ENCODE measurements at places on chromosomes 7 and 10. TPM values are rescaled to one million over a fixed set of nuclear protein-coding genes. Genes with fewer than 3 reads are reported as not detected.

DNA sequence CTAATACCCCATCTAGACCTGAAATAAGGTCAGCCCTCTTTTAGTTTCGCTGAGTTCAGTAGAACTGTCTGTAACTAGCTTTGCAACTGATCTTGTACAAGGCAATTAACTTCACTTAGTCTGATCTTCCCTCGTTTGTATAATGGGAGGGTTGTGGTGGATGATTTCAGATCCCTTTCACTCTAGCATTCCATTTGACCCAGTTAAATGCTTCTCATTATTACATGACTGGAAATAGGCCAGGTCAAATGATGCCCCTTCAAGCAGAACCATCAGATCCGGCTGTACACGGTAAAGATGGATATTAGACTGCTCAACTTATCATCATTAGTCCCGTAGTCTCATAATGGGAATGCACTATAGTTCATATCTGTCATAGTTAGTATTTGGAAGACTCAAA, 1009.0 kb downstream of the LRMDA start:
- H3K4me3 ChIP-seq = no peak overlapping the region
- DNase-seq = no peak
- no peaks in the 10 kb centered on the region for H3K4me1 ChIP-seq

GRCh38 chr7:29479301-29480200, 84.1 kb upstream of the PRR15 start:
- peaks cover 29% of the 10 kb centered on the region for H3K4me1 ChIP-seq
- H3K36me3 ChIP-seq = no peaks in the 10 kb centered on the region
- H3K4me3 ChIP-seq = no peak overlapping the region
- DNase-seq = no peak

GRCh38 chr10:481628-482027, 207.8 kb downstream of the DIP2C start:
- no peak overlapping the region for H3K27ac ChIP-seq
- H3K36me3 ChIP-seq = peaks cover 4% of the 10 kb centered on the region
- H3K4me1 ChIP-seq = peaks cover 43% of the 10 kb centered on the region
- H3K4me3 ChIP-seq = no peak overlapping the region
- H3K27me3 ChIP-seq = no peaks in the 10 kb centered on the region
- peak; percentile 87 for DNase-seq

DNA sequence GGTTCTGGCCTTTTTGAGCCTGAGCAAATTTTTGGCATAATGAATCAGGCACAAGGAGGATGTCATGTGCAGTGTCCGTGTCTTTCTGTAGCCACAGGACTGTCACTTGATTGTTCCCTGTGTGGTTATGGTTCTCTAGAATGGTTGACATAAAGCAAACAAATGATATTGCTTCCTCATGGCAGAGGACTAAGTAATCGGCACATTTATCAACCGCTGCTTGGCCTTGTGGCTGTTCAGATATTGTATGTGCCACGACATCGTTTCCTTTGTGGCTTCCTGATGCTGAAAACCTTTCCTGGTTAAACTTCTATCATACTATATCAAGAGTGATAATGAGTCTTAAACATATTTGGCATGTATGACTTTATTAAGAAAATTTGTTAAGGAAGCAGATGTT, 598.8 kb downstream of the SUGCT start:
- H3K27ac ChIP-seq = no peak overlapping the region
- DNase-seq = no peak
- peaks cover 12% of the 10 kb centered on the region for H3K36me3 ChIP-seq
- H3K4me3 ChIP-seq = no peak overlapping the region

The HABP2 gene
- total RNA-seq = not detected

- peaks cover 12% of the 10 kb centered on the region for H3K4me1 ChIP-seq
- H3K27me3 ChIP-seq = no peaks in the 10 kb centered on the region
- H3K4me3 ChIP-seq = no peak overlapping the region
- no peak for DNase-seq
These were observed 172.3 kb downstream of the CHRM2 start for GRCh38 chr7:137040745-137041144.

The ASZ1 gene
- not detected for total RNA-seq

DNA sequence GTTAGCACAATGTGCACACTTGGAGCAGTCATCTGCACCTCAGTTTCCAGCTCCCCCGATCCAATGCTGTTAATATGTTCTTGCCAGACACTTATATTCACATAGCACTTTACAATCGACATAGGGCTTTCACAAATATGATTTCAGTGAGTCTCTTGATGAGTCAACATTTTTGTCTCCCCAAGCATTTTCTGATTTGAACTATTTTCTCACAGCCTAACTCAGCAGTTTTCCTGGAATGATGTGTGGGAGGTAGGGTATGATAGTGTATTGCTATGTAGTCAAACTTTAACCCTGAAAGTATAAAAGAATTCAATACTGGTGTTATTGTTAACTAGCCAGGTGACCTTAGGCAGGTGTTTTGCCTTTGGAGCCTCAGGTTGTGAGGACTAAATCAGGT, 82.5 kb upstream of the LRGUK start:
- H3K27ac ChIP-seq = no peak overlapping the region
- H3K36me3 ChIP-seq = no peaks in the 10 kb centered on the region
- DNase-seq = no peak

GRCh38 chr10:70617798-70618568, 15.4 kb upstream of the PRF1 start:
- peaks cover 37% of the 10 kb centered on the region for H3K4me1 ChIP-seq
- H3K36me3 ChIP-seq = peaks cover 9% of the 10 kb centered on the region
- peak overlapping the region; percentile 94 for H3K27ac ChIP-seq
- H3K4me3 ChIP-seq = no peak overlapping the region
- no peak for DNase-seq
- H3K27me3 ChIP-seq = no peaks in the 10 kb centered on the region

The CALML3 gene
- not detected for total RNA-seq

The ETV1 gene
- total RNA-seq = 4.5 TPM

DNA sequence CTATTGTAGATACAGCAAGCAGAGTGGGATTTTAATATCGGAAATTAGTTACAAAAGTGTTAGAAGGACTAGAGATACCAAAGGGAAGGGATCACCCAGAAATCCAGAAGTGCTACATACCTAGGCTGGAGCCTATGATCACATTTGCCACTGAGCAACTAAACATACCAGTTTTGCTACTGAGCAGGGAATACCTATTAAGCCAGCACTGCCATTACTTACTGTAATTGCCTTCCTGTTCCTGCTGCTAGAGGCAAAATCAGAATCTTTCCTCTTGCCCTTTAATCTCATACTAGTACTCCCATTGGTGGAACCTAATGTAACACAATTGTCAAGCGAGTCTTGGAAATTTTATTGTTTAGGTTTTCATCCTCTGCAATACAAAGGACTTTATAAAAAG, 121.7 kb downstream of the ATRNL1 start:
- no peaks in the 10 kb centered on the region for H3K36me3 ChIP-seq
- H3K27ac ChIP-seq = no peak overlapping the region
- DNase-seq = no peak
- no peaks in the 10 kb centered on the region for H3K4me1 ChIP-seq
- no peak overlapping the region for H3K4me3 ChIP-seq
- H3K27me3 ChIP-seq = no peaks in the 10 kb centered on the region

GRCh38 chr7:71886046-71886445, 526.1 kb downstream of the CALN1 start:
- peaks cover 7% of the 10 kb centered on the region for H3K4me1 ChIP-seq
- no peak for DNase-seq
- no peak overlapping the region for H3K27ac ChIP-seq

- peak overlapping the region; percentile 55 for H3K4me3 ChIP-seq
- H3K36me3 ChIP-seq = no peaks in the 10 kb centered on the region
- DNase-seq = no peak
- H3K27me3 ChIP-seq = no peaks in the 10 kb centered on the region
These were observed 85.4 kb downstream of the CCNY start for GRCh38 chr10:35421553-35422178.

The MYL10 gene
- 5.1 TPM for total RNA-seq
